ENCODE measurements at places on chromosomes 1 and 21.

- no peak overlapping the region for H3K27ac ChIP-seq
- H3K27me3 ChIP-seq, result peaks cover 13% of the 10 kb centered on the region
- peaks cover 2% of the 10 kb centered on the region for H3K4me1 ChIP-seq
- H3K36me3 ChIP-seq, result no peaks in the 10 kb centered on the region
Measured at GRCh38 chr1:226093621-226094020, 31.1 kb downstream of the H3-3A start.

- H3K4me3 ChIP-seq, result no peak overlapping the region
- H3K27me3 ChIP-seq, result peaks cover 20% of the 10 kb centered on the region
- H3K4me1 ChIP-seq, result peaks cover 2% of the 10 kb centered on the region
- no peak overlapping the region for H3K27ac ChIP-seq
- DNase-seq, result no peak
- H3K36me3 ChIP-seq, result no peaks in the 10 kb centered on the region
Measured at GRCh38 chr21:33008333-33009051, 17.2 kb upstream of the OLIG2 start.

- H3K4me3 ChIP-seq, result no peak overlapping the region
- H3K27me3 ChIP-seq, result no peaks in the 10 kb centered on the region
- no peaks in the 10 kb centered on the region for H3K4me1 ChIP-seq
- no peak for DNase-seq
- no peak overlapping the region for H3K27ac ChIP-seq
- no peaks in the 10 kb centered on the region for H3K36me3 ChIP-seq
Measured at GRCh38 chr1:205856433-205856832, 6.5 kb upstream of the PM20D1 start.

GRCh38 chr1:199861020-199861795, 166.3 kb upstream of the NR5A2 start:
- no peak for DNase-seq
- H3K27ac ChIP-seq, result no peak overlapping the region
- no peaks in the 10 kb centered on the region for H3K27me3 ChIP-seq
- H3K4me1 ChIP-seq, result peaks cover 2% of the 10 kb centered on the region
- no peak overlapping the region for H3K4me3 ChIP-seq

Measured in mesenchymal stem cell (in vitro differentiated cells and primary cell).